ENCODE measurements at places on chromosomes 7 and 10.
A peak's percentile ranks its signal among the peaks of the same experiment; 100 is the strongest.

- DNase-seq: no peak
These were observed 8.1 kb downstream of the TRIM8 start for GRCh38 chr10:102652170-102652916.

GRCh38 chr10:7285522-7286322, 125.1 kb downstream of the SFMBT2 start:
- no peak for DNase-seq

DNA sequence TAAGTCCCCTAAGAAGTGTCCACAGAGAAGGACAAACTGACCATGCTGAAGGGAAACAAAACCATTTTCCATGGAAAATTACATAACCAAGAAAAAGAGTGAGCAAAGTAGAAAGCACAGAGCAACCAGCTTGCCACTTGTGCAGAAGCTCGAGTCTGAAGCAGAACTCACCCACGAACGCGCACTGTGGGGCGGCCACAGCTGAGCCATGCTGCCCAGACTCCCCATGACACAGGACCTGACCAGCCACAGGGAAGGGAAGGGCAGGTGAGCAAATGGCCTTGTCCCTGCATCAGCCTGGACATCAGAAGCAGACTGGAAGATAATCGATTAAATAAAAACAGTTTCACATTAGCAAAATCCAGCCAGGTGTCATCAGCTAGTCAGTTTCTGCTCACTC, 95.7 kb downstream of the TCERG1L start:
- DNase-seq: no peak

DNA sequence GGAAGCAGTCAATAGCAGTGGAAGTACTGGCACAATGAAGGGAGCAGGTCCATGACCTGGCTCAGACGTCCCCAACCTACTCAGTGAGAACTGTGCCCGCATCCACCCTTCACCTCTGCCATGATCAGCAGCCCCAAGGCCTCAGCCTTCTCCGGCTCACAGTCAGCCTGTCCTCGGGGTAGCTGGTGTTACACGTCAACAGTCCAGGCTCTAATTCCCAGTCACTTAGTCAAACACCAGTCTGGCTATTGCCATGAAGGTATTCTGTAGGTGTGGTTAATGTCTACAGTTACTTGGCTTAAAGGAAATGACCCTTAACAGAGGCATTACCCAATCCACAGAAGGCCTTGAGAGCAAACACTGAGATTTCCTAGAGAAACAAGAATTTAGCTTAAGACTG, 49.1 kb downstream of the GRB10 start:
- no peak for DNase-seq

GRCh38 chr10:29849886-29850285, 209.5 kb downstream of the JCAD start:
- no peak for DNase-seq

GRCh38 chr7:151490456-151491105, 29.1 kb downstream of the RHEB start:
- no peak for DNase-seq

GRCh38 chr7:6507906-6508305, 43.4 kb downstream of the GRID2IP start:
- DNase-seq: no peak

- DNase-seq: no peak
These were observed 959 bp downstream of the DCLRE1C start for GRCh38 chr10:14952851-14953423.

- no peak for DNase-seq
These were observed 7.4 kb downstream of the BTAF1 start for GRCh38 chr10:91930939-91931338.

- DNase-seq: no peak
These were observed 49.6 kb upstream of the ZNF680 start for GRCh38 chr7:64612452-64612851.

- peak; percentile 83 for DNase-seq
These were observed 4.8 kb upstream of the CHN2 start for GRCh38 chr7:29189743-29190201.

DNA sequence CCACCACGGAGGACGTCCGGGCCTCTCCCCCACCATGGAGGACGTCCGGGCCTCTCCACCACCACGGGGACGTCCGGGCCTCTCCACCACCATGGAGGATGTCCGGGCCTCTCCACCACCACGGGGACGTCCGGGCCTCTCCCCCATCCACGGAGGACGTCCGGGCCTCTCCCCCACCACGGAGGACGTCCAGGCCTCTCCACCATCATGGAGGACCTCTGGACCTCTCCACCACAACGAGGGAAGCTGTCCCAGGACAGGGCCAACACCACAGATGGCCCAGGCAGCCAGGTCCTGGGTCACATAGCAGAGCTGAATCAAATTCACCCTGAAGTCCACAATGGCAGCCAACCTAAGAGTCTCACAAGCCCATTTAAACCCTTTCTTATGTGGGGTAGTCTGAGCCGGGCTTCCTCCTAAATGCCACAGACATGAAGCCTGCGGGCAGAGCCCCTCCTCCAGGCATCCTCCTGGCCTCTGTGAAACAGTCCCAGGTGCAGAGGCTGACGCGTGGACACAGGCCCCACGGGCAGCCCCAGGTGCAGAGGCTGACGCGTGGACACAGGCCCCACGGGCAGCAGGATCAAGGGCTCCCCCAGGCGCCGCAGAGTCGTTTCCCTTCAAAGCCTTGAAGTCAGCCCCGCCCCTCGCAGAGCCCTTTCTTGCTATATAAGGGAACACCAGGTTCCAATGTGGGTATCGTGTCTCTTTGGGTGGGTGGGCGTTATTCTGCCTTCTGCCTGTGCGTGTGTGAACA, 47.0 kb downstream of the FOXL3 start:
- no peak for DNase-seq

GRCh38 chr7:125857606-125858005, 928.0 kb upstream of the POT1 start:
- no peak for DNase-seq

GRCh38 chr7:112828696-112829095, 38.5 kb upstream of the TMEM168 start:
- DNase-seq: no peak

GRCh38 chr7:37508118-37508517, 59.5 kb upstream of the ELMO1 start:
- no peak for DNase-seq

GRCh38 chr10:21526860-21527597, 1.5 kb upstream of the SKIDA1 start:
- DNase-seq: no peak

DNA sequence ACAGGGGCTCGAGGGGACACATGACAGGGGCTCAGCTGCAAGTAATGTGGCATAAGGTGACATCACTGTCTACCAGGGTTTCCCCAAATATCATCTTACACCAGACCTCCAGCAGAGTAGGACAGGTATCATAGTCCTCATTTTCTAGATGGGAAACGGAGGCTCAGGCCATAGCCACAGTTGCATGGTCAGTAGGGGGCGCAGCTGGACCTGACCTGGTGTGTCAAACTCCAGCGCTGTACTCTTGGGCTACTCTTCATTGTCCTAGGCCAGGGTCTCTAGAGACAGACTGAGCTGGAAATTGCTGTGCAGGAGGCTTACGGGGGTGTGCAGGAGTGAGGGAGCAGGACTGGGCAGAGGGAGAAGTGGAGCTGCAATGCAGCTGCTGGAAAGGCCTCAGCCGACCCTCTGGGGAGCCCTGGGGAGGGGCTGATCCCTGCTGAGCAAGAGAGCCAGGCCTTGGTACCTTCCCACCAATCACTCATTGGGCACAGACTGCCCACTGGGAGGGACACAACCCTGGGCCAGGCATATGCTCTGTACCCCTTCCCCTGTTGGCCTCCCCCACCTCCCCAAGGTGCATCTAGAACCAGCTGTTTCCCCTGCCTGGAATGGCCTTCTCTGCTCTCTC, 89.9 kb downstream of the CDH23 start:
- DNase-seq: no peak

- no peak for DNase-seq
These were observed 10.4 kb upstream of the NACAD start for GRCh38 chr7:45098983-45099839.

- DNase-seq: no peak
These were observed 144.2 kb downstream of the BMS1 start for GRCh38 chr10:42926843-42927242.

- DNase-seq: no peak
These were observed 94.1 kb downstream of the GRM8 start for GRCh38 chr7:127158659-127159058.

GRCh38 chr7:15848901-15849300, 162.4 kb upstream of the MEOX2 start:
- DNase-seq: no peak

DNA sequence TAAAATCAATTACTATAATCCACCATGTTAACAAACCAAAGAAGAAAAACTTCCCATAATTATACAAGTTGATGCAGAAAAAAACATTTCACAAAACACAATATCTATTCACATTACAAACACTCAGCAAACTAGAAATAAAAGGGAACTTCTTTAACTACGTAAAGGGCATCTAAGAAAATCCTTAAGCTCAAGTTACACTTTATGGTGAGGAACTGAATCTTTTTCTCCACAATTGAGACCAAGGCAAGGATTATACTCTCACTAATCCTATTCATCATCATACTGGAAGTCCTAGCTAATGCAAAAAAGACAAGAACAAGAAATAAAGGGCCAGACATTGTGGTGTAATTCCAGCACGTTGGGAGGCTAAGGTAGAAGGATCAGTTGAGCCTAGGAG, 159.9 kb downstream of the ZNF365 start:
- no peak for DNase-seq

DNA sequence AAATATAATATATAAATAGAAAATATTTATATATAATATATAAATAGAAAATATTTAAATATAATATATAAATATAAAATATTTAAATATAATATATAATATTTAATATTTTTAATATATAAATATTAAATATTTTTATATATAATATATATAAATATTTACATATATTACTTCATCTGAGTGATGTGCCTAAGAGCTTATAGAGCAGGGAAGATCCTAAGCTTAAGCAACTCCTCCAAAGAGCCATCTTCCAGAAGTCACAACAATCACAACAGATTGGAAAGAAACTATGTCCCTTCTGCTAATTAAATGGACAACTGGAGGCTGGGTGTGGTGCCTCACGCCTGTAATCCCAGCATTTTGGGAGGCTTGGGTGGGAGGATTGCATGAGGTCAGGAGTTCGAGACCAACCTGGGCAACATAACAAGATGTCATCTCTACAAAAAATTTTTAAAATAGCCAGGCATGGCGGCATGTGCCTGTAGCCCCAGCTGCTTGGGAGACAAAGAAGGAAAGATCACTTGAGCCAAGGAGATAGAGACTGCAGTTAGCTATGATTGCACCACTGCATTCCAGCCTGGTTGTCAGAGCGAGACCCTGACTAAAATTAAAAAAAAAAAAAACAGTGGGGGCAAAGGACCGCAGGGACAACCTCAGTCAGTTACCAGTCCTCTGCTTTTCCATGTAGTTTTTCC, 198.7 kb downstream of the SKIDA1 start:
- DNase-seq: no peak

- no peak for DNase-seq
These were observed 41.6 kb downstream of the DNAJB9 start for GRCh38 chr7:108611268-108611667.

DNA sequence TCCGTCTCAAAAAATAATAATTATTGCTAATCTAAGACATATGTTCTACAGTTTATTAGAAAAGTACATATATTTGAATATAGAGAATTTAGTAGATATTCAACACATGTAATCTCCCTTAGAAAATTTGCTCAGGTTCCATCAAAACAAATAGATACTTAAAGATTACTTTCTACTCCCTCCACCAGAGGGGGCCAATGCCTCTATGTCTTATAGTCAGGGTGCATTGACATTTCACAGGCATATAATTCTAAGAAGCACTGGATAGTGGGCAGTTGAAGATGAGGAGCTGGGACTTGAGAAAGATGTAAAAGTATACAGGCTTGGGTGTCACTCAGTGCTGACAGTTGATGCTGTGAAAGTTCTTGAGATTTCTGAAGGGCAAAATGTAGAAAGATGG, 301.6 kb upstream of the HPS1 start:
- DNase-seq: no peak

DNA sequence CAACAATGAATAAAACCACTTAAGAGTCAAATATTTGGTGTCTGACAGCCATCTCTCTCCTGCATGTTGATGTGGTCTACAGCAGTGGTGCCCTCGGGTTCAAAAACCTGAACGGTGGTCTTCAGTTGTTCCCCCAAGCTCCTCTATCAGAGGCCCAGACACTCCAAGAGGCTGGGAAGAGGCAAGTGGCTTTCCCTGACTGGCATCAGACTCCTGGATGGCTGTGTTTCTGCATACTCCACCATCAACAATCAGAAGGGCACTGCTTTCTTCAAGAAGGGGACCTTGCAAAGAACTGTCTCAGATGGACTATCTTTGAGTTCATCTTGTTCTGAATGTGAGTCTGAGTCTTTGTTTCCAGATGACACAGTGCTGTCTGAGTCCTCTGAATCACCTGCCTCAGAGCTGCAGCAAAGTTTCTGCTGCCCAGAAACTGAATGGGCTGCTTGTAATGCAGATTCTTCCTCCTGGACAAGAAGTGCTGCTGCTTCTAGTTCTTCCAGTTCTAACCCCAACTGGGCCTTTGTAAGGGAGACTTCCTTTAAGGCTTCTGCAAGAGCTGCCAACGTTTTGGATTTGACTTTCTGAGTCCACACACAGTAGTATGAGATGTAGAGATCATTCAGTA, 5.9 kb upstream of the SGMS1 start:
- DNase-seq: no peak

DNA sequence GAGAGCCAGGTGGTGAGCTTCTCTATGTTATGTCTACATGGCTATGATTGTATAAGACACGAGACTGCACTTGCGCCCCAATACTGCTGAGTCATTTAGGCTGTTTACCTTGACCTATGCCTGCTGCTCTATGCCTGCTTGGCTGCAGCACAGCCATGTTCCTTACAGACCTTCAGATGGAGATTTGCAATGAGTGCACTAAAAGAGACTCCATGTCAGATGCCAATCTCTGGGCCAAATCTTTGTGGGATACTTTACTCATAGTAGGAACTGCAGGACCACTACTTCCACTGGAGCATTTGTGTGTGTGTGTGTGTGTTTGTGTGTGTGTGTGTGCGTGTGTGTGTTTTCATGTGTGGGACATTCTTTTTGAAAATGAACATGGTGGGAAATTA, 50.0 kb upstream of the KMT2E start:
- no peak for DNase-seq

GRCh38 chr10:28509286-28509685, 23.6 kb upstream of the WAC start:
- no peak for DNase-seq

GRCh38 chr7:8923164-8923806, 489.9 kb downstream of the NXPH1 start:
- no peak for DNase-seq

DNA sequence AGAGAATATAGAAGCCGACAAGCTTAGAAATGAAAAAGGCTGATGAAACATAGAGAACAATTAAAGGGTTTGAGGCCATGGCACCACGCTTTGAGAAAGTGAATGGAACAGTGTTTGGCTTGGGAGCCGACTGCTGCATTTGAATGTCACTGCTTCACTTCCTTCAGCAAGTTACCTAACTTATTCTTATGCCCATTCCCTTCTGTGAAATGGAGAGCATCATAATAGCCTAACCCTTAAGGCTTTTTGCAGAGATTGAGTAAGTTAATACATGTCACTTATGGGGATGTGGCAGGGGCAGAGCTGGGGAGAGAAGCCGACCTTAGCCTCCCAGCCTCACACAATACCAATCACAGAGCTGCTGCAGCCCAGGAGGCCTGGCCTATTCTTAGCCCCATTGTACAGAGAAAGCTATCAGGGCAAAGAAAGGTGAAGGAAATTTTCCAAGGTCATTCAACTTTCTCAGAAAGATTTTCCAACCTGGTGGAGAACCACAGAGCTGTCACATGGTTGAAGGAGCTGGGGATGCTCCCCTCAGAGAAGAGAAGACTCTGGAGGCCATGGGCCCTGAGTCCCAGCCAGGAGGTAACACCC, 186.0 kb upstream of the GDF10 start:
- no peak for DNase-seq
